Camera-type eye (tissue), 1 donor: ENCODE measurements at places on chromosomes 6 and 20. TPM values are rescaled to one million over a fixed set of nuclear protein-coding genes. Genes with fewer than 3 reads are reported as not detected.

Gene CRIP3
- not detected for total RNA-seq

Gene MUCL3
- total RNA-seq = not detected

Gene NKAIN2
- total RNA-seq = 6.4 TPM

Gene BLOC1S5
- 29.0 TPM for total RNA-seq

Gene BPIFB4
- 0.22 TPM for total RNA-seq

Gene OR2J3
- total RNA-seq = not detected

Gene SFTA2
- total RNA-seq = not detected

Gene C20orf202
- total RNA-seq = 0.77 TPM

Gene JPH2
- total RNA-seq = 14.8 TPM

Gene HLA-DOA
- 0.71 TPM for total RNA-seq

Gene GJA10
- 2.5 TPM for total RNA-seq

Gene GUCA1A
- 15.0 TPM for total RNA-seq

Gene RNF182
- total RNA-seq = 18.4 TPM

Gene CCN5
- total RNA-seq = not detected

Gene PKIG
- 54.3 TPM for total RNA-seq

Gene AGER
- 2.6 TPM for total RNA-seq

Gene RSPO3
- 9.5 TPM for total RNA-seq

Gene CTCFL
- 0.27 TPM for total RNA-seq

Gene SNRNP48
- total RNA-seq = 37.0 TPM

Gene DEFB123
- not detected for total RNA-seq

Gene FAM217A
- not detected for total RNA-seq

Gene OOEP
- total RNA-seq = not detected

Gene HLA-DPB1
- total RNA-seq = 6.7 TPM

Gene VSTM2L
- 25.0 TPM for total RNA-seq

Gene SAPCD1
- total RNA-seq = 3.8 TPM

Gene ENPP5
- 8.9 TPM for total RNA-seq

Gene RAET1G
- not detected for total RNA-seq

Gene SLC17A4
- not detected for total RNA-seq

Gene GCNT2
- 34.2 TPM for total RNA-seq

Gene ATXN1
- total RNA-seq = 66.1 TPM

Gene ZNF217
- total RNA-seq = 16.4 TPM

Gene KIF16B
- total RNA-seq = 29.1 TPM

Gene CRISP1
- not detected for total RNA-seq

Gene MAP3K7
- total RNA-seq = 73.2 TPM

Gene SEL1L2
- 0.60 TPM for total RNA-seq

Gene OR12D3
- total RNA-seq = not detected

Gene FOXO3
- 108 TPM for total RNA-seq

Gene SLC17A3
- not detected for total RNA-seq

Gene KCNQ5
- 2.7 TPM for total RNA-seq

Gene RHAG
- 3.5 TPM for total RNA-seq
